ENCODE measurements at places on chromosomes 11 and 22.

DNA sequence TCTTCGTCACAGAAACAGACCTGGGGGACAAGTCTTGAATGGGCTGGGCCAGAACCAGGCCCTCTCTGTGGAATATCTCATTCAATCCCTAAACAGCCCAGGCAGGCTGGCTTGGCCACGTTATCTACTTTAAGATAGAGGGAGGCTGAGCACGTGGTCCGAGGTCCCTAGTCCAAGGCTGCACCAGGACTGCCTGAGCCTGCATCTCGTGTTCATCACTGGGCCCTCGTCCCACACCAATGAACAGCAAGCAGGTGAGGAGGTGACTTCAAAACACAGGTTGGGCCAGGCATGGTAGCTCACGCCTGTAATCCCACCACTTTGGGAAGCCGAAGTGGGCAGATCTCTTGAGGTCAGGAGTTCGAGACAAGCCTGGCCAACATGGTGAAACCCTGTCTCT, 20.3 kb upstream of the FGF3 start:
- peaks cover 16% of the 10 kb centered on the region for H3K27me3 ChIP-seq
- H3K4me3 ChIP-seq = no peak overlapping the region
- DNase-seq = no peak
- no peak overlapping the region for H3K27ac ChIP-seq

- peaks cover 51% of the 10 kb centered on the region for H3K4me1 ChIP-seq
- DNase-seq = no peak
- no peaks in the 10 kb centered on the region for H3K27me3 ChIP-seq
- peak overlapping the region; percentile 42 for H3K27ac ChIP-seq
Measured at GRCh38 chr11:94145916-94146315, 17.3 kb downstream of the PANX1 start.

DNA sequence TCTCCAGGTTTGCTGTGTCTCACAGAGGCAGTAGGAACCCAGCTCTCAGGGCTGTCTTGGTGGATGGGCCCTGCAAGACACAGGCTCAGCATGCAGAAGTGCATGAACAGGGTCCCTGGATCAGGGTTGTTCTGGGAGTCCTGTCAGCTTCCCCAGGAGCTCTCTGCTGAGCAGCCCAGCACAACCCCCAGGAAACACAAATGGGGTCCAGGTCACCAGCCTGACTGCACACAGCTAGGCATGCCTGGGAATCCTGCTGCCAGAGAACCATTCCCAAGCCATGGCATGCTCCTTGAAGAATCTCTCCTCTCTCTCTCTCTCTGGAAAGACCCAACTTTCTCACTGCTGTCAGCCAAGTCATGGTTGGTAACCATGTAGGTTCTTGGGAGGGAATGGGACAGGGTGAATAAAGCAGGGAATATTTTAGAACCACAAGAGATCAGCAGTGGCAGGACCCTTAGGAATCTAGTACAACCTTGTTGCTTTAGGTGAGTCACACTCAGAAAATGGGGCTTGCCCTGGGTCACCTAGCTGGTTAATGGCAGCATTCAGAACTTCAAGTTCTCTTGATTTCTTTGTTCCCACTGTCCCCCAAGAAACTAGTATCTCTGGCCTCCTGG, 21.4 kb downstream of the TUB start:
- H3K4me1 ChIP-seq = no peaks in the 10 kb centered on the region
- no peak overlapping the region for H3K4me3 ChIP-seq
- H3K36me3 ChIP-seq = no peaks in the 10 kb centered on the region
- DNase-seq = no peak

DNA sequence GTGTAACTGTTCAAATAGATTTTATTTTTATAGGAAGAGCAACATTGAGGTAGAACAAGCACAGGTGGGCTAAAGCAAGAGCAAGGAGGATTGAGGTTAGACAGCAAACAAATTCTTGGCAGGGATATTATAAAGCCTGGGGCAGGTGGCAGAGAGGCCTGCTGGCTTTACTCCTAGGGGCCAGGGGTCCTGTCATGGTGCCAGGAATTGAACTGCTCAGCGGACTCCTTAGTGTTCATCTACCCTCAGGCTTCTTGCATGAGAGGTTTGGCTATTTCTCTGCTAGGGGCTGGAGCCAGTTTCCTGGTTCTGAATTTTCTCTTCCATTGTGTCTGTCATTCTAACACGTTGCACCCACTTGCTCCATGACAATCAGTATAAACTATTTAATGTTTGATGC, 217.2 kb upstream of the NCAM1 start:
- no peaks in the 10 kb centered on the region for H3K27me3 ChIP-seq
- H3K4me1 ChIP-seq = no peaks in the 10 kb centered on the region
- no peaks in the 10 kb centered on the region for H3K36me3 ChIP-seq
- no peak overlapping the region for H3K27ac ChIP-seq
- no peak overlapping the region for H3K4me3 ChIP-seq

DNA sequence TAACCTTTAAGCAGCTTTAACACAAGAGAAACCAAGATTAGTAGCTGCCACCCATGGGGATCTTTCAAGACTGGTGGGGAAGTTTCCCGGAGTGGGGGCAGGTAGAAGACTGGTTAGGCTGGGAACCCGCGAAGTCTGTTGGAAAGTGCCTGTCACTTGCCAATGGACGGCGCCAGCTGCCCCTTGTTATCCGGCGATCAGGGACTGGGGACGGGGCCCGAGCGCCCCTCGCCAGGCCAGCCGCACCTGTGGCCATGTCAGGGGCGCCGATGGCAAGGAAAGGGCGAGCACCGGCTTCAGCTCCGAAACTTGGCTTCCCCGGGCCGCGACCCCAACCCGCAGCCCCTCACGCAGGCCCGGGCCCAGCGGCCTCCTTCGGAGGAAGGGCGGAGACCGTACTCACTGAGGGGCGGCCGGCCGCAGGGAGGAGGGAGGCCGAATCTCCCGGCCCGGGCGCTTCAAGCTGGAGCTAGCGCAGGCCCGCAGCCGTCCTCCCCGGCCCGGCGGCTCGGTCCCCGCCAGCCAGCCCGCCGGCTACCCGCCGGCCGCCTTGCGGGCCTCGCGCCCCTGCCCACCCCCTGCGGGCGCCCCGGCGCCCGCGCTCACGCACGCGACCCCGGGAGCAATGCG, 539 bp downstream of the EIF4ENIF1 start:
- H3K27ac ChIP-seq = peak overlapping the region; percentile 99
- H3K4me1 ChIP-seq = no peaks in the 10 kb centered on the region
- no peaks in the 10 kb centered on the region for H3K27me3 ChIP-seq
- DNase-seq = peak; percentile 51
- H3K36me3 ChIP-seq = peaks cover 34% of the 10 kb centered on the region

- H3K27me3 ChIP-seq = no peaks in the 10 kb centered on the region
- no peak overlapping the region for H3K4me3 ChIP-seq
- H3K27ac ChIP-seq = no peak overlapping the region
- H3K36me3 ChIP-seq = no peaks in the 10 kb centered on the region
- H3K4me1 ChIP-seq = peaks cover 12% of the 10 kb centered on the region
Measured at GRCh38 chr11:61893981-61894380, 2.6 kb upstream of the FADS3 start.

DNA sequence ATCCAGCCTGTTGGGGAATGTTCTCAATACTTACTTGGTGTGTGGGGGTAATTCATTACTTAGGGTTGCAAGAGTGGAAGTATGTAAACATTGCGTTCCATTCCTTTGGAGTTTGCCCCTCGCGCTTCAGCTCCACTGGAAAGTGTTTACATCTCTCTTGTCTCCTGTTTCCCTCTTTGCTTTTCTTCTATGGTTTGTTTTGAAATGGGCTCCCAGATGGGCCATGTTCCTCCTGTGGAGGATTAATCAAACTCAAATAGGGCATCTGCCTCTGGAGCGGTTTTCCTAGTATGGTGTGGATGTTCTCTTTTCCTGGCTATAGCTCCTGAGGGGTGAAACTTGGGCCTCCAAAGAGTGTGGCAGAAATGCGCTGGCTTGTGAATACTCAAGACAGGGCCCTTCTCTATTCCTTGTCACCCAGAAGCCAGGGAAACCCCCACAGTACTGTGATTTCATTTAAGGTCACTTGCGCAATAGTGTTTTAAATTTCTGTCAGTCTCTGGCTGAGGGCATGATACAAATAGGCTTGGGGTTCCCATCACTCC, 51.9 kb downstream of the CD44 start:
- H3K27ac ChIP-seq = no peak overlapping the region
- peaks cover 19% of the 10 kb centered on the region for H3K36me3 ChIP-seq
- DNase-seq = no peak
- H3K4me3 ChIP-seq = no peak overlapping the region
- H3K27me3 ChIP-seq = no peaks in the 10 kb centered on the region
- peaks cover 13% of the 10 kb centered on the region for H3K4me1 ChIP-seq

- no peaks in the 10 kb centered on the region for H3K4me1 ChIP-seq
- no peaks in the 10 kb centered on the region for H3K36me3 ChIP-seq
- H3K4me3 ChIP-seq = no peak overlapping the region
- no peak for DNase-seq
- H3K27ac ChIP-seq = no peak overlapping the region
Measured at GRCh38 chr11:107744736-107745135, 32.9 kb upstream of the SLN start.

GRCh38 chr22:22746061-22746962, 101.9 kb downstream of the GGTLC2 start:
- no peak overlapping the region for H3K27ac ChIP-seq
- no peak for DNase-seq
- H3K36me3 ChIP-seq = no peaks in the 10 kb centered on the region
- no peaks in the 10 kb centered on the region for H3K4me1 ChIP-seq

GRCh38 chr22:46140989-46141928, 9.1 kb upstream of the PPARA start:
- peaks cover under 1% of the 10 kb centered on the region for H3K4me1 ChIP-seq
- no peak overlapping the region for H3K4me3 ChIP-seq
- H3K36me3 ChIP-seq = no peaks in the 10 kb centered on the region
- DNase-seq = no peak
- H3K27me3 ChIP-seq = no peaks in the 10 kb centered on the region

- H3K36me3 ChIP-seq = peaks cover 16% of the 10 kb centered on the region
- H3K4me3 ChIP-seq = no peak overlapping the region
- H3K27me3 ChIP-seq = no peaks in the 10 kb centered on the region
- DNase-seq = no peak
- peaks cover 19% of the 10 kb centered on the region for H3K4me1 ChIP-seq
- peak overlapping the region; percentile 75 for H3K27ac ChIP-seq
Measured at GRCh38 chr22:24105631-24106030, 75.7 kb upstream of the SUSD2 start.
